ENCODE measurements at places on chromosomes 7 and 10. TPM values are rescaled to one million over a fixed set of nuclear protein-coding genes. Genes with fewer than 3 reads are reported as not detected.

SEMA4G gene
- total RNA-seq = 15.3 TPM

GRCh38 chr7:86444245-86444644 lies 199.5 kb upstream of the GRM3 start:
- no peak for DNase-seq

GRCh38 chr10:61834519-61834918 lies 67.0 kb upstream of the ARID5B start:
- no peak for DNase-seq

TMEM72 gene
- total RNA-seq = not detected

GRCh38 chr7:22944510-22944909 lies 69.4 kb downstream of the HYCC1 start:
- no peak for DNase-seq

SORBS1 gene
- total RNA-seq = not detected

- no peak for DNase-seq
Observed at GRCh38 chr7:778271-778967, 51.3 kb upstream of the PRKAR1B start.

GRCh38 chr10:131815266-131816156 lies 85.3 kb upstream of the PPP2R2D start:
- DNase-seq = no peak

DNA sequence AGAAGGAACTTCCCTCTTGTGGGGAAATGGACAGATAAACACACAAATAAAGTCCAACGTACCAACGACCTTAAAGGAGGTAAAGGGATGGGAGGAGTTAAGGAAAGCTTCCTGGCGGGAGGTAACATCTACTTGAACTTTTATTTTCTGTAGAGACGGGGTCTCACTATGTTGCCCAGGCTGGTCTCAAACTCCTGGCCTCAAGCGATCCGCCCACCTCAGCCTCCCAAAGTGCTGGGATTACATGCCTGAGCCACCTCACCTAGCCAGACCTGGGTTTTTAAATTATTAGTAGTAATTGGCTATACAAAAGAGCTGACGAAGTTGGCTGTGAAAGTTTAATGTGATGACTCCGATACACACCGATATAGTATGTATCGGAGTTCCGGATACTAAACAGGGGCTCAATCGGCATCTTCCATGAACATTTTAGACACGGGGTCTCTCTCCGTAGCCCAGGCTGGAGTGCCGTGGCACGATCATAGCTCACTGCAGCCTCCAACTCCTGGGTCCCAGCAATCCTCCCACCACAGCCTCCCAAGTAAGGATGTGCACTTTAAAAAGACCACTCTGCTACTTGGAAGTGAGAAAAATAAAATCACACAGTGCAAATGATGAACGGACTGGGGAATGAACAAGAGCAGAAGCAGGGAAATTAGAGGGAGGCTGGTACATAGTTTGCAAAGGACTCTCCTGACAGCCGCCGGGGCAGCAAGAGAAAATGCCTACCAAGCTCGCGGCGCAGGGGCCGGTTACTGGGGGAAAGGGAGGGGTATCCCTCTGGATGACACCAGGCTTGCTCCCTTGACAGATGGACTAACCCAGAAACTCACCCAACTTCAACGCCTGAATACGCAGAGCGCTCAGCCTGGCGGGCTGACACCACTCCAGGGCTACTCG lies 1.0 kb downstream of the BCL7B start:
- DNase-seq = peak; percentile 8

PDE1C gene
- not detected for total RNA-seq

DNA sequence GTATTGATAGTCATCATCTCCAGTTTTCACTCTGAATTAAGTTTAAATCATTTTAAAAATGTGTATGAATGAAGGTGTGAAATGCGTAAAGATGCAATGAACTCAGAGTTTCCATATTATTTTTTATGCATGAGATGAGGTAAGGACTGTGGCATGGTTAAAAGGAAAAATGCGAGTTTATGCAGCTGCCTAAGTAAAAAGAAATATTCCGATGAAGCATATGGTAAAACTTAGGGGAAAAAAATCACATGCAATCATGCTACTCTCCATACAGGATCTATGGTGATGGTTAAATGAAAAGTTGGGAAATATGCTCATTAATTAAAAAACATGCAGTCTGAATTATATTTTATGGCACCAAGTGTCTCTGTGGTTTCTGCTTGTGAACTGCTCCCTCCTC lies 77.5 kb upstream of the SP8 start:
- DNase-seq = no peak

GNG11 gene
- total RNA-seq = not detected

- DNase-seq = no peak
Observed at GRCh38 chr7:103851357-103851756, 138.1 kb downstream of the RELN start.

DNA sequence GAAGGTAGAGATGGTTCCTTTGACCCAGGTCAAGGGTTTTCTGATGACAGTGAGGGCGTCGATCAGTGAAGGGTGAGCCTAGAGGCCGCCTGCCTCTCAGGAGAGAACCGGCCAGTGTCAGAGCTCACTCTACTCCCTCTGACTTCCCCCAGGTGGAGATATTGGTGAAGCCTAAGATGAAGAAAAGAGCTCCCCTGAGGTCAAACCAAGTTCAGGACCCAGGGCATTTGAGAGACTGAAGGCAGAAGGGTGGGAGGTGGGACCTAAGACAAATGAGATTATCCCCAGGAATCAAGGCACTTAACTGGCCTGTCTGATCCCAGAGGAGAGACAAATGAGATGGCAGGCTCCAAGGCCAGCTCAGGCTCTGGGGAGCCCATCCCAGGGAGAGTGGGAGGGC lies 104.7 kb downstream of the CDH23 start:
- DNase-seq = no peak

ICA1 gene
- total RNA-seq = 51.6 TPM

DNA sequence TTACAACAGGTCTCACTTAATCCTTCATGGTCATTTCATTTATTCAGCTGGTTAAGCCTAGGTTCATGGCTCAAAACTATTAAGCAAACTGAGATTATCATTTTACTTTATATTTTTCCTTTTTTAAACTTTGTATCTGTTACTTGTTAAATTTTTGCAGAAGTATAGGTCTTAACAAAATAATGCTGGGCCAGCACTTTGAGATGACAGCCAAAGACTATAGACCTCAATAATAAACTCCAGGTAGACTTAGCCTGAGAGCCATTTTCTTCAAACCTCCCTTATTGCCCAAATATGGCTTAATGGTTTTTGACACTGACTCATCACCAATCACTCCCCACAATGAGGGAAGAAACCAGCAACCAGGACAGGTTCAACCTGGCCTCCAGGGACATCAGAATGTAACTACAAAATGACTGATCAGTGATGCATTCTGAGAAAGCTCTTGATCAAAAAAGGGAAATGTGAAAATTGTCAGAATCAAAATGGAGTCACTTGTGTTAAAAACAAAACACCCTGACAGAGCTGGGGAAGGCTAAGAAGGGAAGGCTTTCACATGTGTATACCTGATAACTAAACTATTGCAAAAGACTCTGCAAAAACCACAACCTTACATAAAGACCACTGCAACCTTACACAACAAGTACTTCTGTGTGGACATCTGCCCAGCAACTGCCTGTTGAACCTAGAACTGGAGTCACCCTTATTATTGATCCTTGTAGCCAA lies 2.1 kb upstream of the CCDC126 start:
- no peak for DNase-seq

DNA sequence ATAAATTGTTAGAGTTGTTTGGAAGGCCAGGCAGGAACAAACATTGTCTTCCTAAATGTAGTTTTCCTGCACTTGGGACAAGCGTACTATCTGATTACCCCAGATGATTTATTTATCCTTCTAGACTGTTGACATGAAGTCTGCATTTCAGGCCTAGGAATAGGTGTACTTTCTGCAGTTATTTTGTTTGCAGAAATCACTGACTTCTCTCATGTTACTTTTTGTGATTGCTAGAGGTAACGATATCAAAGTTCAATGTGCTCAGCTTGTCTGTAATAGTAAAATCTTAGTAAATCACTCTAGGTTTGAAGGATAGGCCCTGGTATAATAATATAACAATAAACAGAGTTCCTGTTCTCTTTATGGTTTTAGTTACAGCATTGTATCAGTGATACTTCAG lies 75.4 kb upstream of the HDAC9 start:
- no peak for DNase-seq

UPK3BL1 gene
- total RNA-seq = 4.7 TPM

SPDYE1 gene
- total RNA-seq = not detected

- DNase-seq = no peak
Observed at GRCh38 chr7:90492250-90492649, 22.8 kb downstream of the PTTG1IP2 start.

- DNase-seq = no peak
Observed at GRCh38 chr10:123119081-123119480, 16.7 kb upstream of the HMX3 start.

- peak; percentile 69 for DNase-seq
Observed at GRCh38 chr7:106022193-106022821, 59.2 kb downstream of the CDHR3 start.

DNA sequence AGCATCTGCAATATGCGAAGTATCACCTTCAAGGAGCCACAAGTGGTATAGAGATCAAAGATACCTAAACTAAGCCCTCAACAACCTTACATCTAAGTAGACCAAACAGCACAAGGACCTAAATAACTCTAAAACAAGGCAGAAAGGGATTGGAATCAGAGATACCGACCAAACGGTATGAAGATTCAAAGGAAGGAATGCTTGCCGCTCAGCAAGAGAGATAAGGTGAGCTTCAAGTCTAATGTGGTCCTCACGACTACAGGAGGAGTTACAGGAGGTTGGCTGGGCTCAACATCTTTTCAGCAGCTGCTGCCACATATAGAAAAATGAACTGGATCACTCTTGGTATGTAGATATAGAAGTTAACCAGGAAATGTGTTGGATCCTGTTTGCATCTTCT lies 11.6 kb downstream of the ABLIM1 start:
- no peak for DNase-seq

KLF14 gene
- total RNA-seq = not detected

- peak; percentile 41 for DNase-seq
Observed at GRCh38 chr7:19713676-19714075, 4.8 kb upstream of the POLR1F start.

DNA sequence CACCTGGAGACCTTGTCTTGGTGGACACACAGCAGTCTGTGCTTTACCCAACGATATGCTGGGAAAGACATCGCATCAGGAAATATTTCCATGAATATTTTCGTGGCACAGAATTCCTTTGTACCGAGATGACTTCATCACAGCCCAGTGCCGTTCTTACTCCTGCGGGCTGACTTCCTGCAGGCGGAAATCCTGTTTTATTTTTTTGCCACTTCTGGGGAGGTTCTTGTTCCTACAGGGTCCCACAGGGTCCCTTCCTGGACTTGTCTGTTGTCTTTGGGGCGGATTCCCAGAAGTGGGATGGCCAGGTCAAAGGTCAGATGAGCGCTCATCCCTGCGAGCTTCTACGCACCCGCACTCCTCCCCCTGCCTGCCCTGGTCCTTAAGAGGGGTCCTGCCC lies 86.5 kb downstream of the DNAJB6 start:
- no peak for DNase-seq

DNA sequence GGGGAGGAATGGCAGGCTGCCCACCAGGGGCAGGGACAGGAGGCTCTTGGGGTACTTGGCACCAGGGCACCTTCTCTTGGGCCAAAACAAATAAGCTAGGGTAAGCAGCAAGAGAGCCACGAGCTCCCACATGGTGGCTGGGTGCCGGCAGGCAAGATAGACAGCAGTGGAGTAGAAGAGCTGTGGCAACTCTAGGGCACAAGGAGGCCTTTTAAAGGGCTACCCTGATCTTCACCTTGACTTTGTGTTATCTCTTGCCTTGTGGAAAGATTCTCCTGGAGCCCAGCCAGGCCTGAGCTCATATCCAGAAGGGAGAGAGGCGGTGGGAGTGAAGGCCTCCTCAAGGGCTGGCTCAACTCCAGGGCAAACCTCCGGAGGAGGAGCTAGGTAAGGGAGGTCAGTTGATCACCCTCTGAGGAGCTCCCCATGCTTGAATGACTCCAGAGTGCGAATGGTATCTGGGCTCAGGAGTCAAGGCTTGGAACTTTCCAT lies at the start of gene CYP17A1:
Gene CYP17A1 (minus strand): TSS at position 184 of the 492 bp plus-strand sequence. CDS start 52 bp downstream, at position 132.
- DNase-seq = peak; percentile 25

VSTM4 gene
- not detected for total RNA-seq

- DNase-seq = peak; percentile 23
Observed at GRCh38 chr7:24343614-24344013, 59.6 kb downstream of the NPY start.

GRCh38 chr7:143978585-143978984 lies 21.5 kb upstream of the OR6B1 start:
- DNase-seq = no peak

- DNase-seq = peak; percentile 83
Observed at GRCh38 chr10:71213127-71213621, 804 bp downstream of the UNC5B start.

DNA sequence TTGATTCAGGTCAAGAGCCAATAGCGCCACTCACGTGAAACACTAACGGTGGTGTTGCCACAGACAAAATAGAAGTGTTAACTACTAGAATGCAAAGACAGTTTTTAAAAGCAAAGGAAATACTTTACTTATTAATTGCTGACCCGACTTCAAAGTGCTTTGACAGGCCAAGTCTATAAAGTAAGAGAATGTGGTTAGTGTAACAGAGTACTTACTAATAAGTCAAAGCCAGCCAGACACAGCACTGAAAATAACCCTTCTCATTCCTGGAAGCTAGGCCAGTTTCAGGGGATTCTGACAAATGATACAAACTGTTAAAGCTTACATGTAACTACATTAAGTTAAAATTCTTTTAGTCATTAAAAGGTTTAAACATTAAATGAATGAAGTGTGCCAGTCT lies 50.3 kb downstream of the ENO4 start:
- no peak for DNase-seq

DNA sequence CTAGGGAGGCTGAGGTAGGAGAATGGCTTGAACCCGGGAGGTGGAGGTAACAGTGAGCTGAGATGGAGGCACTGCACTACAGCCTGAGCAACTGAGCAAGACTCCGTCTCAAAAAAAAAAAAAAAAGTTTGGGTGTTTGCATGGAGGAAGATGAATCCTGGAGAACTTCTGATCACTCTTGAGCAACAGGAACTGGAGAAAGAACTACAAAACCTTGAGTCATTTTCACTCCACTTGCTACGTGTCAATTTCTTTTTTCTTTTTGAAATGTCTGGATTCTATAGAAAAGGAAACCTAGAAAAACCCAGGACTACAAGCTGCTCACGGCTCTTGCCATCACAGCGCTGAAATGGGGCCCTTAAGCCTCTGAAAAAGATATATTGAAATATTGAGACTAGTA lies 189.6 kb upstream of the NRP1 start:
- no peak for DNase-seq

GRCh38 chr7:131934452-131934851 lies 378.0 kb upstream of the PODXL start:
- no peak for DNase-seq
